ENCODE measurements at places on chromosomes 16 and 17.

DNA sequence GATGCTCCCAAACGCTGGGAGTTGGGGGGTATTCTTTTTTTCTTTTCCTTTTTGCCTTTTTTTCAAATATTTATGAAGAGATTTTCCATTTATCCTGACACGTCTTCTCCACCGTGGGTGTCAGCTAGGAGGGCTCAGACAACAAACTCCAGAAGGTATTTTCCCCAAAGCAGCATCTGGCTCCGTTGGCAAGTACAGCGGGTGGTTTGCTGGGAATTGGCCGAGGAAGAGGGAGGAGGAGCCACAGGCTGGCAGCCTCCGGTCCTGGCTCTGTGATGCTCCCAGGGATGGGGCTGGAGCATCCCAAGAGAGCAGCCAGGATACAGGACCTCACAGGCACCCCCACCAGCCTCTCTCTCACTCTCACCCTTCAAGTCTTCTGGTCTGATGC, 10.9 kb upstream of the CACNG4 start:
- DNase-seq = no peak

DNA sequence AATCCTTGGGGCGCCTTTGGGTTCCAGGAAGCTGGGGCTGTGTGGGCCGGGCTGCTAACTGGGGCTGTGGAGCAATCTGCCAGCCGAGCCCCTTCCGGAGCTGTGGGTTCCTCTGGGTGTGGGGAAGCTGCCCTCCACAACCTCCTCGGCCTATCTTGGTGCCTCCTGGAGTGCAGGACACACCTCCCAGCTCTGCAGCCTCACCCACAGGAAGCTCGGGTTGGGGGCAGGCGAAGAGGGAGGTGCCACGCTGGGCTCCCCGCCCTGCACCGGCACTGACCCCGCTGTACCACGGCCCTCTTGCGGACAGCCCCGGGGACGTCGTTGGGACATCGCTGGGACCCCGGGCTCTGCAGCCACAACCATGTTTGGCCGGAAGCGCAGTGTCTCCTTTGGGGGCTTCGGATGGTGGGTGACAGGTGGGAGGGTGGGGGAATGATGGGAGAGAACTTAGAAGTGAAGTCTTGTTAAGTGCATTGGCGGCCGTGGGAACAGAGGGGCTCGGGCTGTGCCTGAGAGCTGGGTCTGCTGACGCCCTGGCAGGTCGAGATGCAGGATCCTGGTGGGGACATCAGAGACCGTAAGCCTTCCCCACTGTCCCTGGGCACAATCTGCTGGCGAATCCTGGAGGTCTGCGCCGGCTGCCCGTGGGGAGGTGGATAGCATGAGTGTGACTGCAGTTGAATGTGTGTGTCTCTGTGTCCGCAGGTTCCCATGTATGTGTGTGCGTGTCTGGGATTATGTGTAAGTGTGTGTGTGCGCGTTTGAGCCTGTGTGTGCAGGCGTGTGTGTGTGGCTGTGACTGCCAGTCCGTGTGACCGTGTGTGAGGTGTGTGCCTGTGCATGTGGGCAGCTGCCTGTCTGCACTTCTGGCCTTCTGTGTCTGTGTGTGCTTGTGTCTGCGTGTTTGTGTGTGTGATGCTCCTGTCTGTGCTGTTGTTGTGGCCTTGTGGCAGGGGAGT, at the start of gene RAP1GAP2:
TSS of gene RAP1GAP2 (plus strand) at position 275 of the 962 bp plus-strand sequence. CDS start at position 365, 90 bp downstream.
- no peak for DNase-seq

DNA sequence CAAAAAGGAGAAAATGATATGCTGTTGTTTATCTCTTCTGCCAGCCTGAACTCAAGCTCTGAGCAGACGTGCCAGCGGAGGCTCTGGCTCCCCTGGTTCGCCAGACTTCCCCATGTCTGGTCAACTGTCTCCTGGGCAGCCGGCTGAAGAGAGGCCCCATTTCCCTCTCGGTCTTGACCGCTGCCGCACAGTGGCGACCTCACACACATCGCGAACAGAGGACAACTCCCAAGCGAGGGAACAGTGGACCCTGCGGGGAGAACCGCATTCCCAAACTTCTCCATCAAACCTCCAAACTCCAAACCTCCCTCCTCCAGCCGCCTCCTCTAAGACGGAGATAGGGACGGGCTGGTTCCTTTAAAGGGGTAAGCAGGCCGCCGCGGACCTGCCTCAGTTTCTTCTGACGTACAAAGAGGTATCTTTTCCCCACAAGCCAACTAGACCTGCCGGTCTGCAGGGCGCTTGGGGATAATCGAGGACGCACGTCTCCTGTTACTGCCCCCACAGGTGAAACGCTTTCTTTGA, 24.9 kb upstream of the RFFL start:
- peak; percentile 13 for DNase-seq

GRCh38 chr17:4520894-4521600, 22.4 kb downstream of the SPNS2 start:
- no peak for DNase-seq

DNA sequence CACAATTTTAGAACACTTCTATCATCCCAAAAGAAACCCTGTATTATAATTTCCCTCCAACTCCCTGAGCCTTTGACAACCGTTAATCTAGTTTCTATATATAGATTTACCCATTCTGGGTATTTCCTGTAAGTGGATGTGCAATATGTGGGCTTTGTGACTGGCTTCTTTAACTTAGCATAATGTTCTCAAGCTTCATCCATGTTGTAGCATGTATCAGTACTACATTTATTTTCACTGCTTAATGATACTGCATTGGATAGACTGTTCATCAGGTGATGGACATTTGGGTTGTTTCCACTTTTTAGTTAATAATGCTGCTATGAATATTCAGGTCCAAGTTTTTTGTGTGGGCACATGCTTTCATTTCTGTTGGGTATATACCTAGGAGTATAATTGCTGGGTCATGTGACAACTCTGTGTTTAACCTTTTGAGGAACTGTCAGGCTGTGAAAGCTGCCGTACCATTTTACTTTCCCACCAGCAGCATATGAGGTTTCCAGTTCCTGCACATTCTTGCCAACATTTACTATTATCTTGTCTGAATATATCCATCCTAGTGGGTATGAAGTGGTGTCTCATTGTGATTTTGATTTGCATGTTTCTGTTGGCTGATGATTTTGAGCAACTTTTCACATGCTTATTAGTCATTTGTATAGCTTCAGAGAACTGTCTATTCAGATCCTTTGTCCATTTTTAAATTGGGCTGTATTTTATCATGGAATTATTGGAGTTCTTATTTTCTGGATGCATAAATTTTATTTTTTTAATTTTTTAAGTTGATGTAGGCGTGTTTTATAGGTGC, 16.4 kb downstream of the REXO5 start:
- no peak for DNase-seq

GRCh38 chr16:1441391-1441829, 2.9 kb downstream of the CCDC154 start:
- DNase-seq = no peak

GRCh38 chr17:51443646-51444045, 183.3 kb downstream of the UTP18 start:
- no peak for DNase-seq

Measured in T1000 (cell line).